ENCODE measurements at places on chromosomes 3 and 15.

DNA sequence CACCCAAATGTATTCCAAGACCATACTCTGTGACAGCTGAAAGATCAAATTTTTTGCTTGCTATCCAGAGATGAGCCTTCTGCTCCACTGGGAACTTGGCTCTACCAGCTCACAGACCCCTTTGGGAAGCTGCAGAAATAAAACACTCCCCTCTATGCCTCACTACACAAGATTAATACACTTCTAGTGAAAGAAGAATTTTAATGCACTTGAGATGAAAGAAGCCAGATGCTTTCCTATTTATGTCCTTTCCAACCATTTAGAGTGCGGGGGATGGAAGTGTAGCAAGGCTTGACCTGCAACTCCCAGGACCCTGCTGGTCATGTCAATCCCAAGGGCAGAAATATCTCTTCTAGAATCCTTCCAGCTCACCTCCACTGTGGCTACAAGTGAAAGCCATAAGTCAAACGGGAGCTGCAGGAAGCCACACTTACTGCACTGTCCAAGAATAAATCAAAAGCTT lies 34.7 kb downstream of the ANXA2 start:
- no peak for DNase-seq

DNA sequence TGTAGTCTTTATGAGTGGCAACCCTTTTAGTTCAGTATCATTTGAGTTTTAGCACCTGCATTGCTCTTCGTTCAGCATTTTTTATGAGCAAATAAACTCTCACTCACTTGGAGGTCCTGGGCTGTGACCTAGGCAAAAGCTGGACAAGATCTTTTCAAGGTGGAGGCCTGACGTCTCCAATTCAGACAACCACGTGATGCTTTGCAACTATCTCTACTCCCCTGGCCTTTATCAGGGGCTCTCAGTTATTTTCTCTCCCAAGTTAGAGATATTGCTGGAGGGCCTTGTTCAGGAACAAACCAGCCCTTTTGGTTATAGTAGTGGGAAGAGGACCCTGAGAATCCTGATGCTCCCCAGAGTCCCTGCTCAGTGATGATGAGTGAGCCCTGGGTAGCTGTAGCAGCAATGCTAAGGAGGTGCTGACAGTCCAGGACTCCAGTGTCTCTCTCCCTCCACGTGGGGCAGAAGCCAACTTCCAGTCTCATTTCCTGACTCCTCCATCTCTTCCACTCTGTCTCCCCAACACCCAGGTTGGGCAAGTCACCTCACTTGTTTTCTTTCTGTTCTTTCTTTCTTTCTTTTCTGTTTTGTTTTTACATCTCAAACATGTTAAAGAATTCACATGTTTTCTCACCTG lies 30.4 kb downstream of the HAPLN3 start:
- DNase-seq = no peak

GRCh38 chr3:130934442-130935089 lies 40.7 kb downstream of the ATP2C1 start:
- DNase-seq = no peak

DNA sequence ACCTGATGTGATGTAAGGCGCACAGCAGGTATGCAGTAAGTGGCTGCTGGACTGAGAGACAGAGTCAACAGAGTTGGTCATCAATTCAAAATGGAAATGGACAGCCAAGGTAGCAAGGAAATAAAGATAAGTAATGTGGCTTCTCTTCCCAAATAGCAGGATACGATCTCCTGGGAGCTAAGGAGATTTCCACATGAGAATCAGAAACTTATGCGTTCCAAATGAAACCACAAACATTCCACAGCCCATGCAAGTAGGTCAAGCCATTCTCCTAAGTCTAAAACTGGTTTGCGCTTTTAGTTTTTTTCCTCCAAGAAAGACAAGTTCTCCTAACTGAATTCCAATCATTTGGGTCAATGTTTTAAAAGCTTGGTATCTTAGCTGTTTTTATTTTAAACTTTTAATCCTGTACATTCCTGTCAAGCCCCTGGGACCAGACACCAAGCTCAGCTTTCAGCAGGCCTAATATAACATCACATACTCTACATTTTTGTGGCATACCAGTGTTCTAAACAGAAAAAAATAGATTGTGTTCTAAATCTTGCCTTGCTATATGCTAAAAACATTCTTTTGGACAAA lies 73.7 kb upstream of the TSPAN3 start:
- peak; percentile 77 for DNase-seq

All from smooth muscle cell of the brain vasculature (primary cell).